ENCODE measurements at places on chromosomes 2 and 18.
A peak's percentile ranks its signal among the peaks of the same experiment; 100 is the strongest.

GRCh38 chr2:216736326-216736725 is 41.0 kb upstream of the IGFBP5 start:
- no peak for DNase-seq

GRCh38 chr2:23120161-23120560 is 264.8 kb upstream of the KLHL29 start:
- no peak for DNase-seq

GRCh38 chr2:151638191-151638933 is 95.9 kb downstream of the NEB start:
- DNase-seq = no peak

- DNase-seq = no peak
Measured at GRCh38 chr2:120631724-120632123, 103.9 kb upstream of the GLI2 start.

- DNase-seq = no peak
Measured at GRCh38 chr2:177810906-177811305, 261.7 kb downstream of the PDE11A start.

GRCh38 chr2:31016648-31017047 is 121.6 kb downstream of the GALNT14 start:
- no peak for DNase-seq

DNA sequence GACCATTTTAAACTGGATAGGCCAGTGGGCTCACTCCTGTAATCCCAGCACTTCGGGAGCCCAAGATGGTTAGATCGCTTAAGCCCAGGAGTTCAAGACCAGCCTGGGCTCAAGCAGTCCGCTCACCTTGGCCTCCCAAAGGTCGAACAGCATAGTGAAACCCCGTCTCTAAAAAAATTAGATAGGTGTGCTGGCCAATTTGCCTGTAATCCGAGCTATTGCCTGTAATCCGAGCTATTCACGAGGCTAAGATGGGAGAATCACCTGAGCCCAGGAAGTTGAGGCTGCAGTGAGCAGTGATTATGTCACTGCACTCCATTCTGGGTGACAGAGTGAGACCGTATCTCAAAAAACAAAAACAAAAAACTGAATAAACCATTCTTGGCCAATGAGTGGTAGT is 52.6 kb upstream of the EMILIN2 start:
- no peak for DNase-seq

GRCh38 chr18:41073372-41073954 is 881.6 kb upstream of the PIK3C3 start:
- DNase-seq = peak; percentile 66

DNA sequence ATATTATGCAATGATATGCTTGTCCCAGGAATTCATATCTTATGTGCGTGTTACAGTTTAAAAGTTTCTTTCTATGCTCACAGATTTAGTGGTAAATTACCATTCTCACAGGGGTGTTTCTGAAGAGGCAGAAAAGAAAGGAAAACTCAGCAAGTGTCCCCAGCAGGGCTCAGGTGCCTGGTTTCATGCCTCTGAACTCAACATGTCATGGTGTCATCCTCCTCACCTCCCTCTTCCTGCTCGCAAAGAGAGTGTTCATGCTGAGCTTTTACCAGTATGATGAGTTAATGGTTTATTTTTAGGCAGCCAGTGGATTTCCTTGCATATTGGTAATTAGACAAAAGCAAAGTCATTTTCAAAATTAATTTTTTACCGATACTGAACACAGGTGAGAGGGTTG is 492.9 kb upstream of the ZEB2 start:
- no peak for DNase-seq

- DNase-seq = no peak
Measured at GRCh38 chr2:44772669-44773378, 168.7 kb upstream of the SIX3 start.

- peak; percentile 8 for DNase-seq
Measured at GRCh38 chr2:162041485-162041884, 32.5 kb downstream of the DPP4 start.

- no peak for DNase-seq
Measured at GRCh38 chr2:24731040-24731439, 62.2 kb downstream of the PTRHD1 start.

DNA sequence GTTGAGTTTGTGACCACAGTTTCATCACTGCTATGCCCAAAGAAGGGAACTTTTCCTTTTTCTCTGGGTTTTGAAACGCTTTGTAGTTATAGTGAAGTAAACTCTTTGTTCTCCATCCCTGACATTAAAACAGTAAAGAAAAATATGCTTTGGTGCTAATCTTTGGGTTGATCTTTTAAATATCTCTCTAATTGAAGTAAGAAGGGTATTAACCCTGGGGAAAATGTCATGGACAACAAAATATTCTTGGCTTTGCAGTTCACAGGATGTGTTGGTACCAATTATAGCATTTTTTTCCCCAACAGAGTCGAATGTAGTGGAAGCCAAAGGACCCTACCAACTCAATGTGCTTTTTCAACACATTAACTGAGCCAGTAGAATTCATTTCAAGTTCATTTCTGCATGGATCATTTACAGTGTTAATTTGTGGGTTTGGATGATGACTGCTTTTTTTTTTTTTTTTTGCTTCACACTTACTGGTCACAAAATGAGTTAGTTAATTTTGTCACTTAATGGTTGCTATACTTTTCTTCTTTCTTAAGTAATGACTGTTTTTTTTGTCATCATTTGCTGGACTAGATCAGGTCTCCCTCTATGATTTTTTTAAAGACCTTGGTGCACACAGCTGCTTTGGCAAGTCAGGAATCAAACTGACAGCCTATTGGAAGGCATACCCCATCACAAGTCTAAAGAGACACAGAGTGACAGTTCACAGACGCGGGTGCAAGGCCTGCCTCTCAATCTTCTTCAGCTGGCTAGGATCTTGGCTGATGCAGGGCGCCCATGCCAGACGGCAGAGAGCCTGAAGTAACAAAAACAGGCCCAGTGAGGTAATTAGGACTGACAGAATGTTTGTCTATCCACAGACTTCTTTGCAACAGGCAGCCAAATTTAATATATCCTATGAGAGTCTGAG is 98.8 kb upstream of the MMADHC start:
- no peak for DNase-seq

- DNase-seq = no peak
Measured at GRCh38 chr2:129903586-129904425, 75.7 kb upstream of the RAB6C start.

GRCh38 chr2:96863575-96864342 is 5.9 kb upstream of the ANKRD39 start:
- DNase-seq = no peak

- no peak for DNase-seq
Measured at GRCh38 chr2:124560592-124561112, 535.6 kb downstream of the CNTNAP5 start.

GRCh38 chr18:62442391-62442790 is 80.4 kb upstream of the ZCCHC2 start:
- no peak for DNase-seq

Data from AG08395 (cell line).